Stimulated activated naive CD4-positive, alpha-beta T cell treated with Interleukin-2 at 50 U/mL for 16 hours (primary cell): ENCODE measurements at places on chromosomes 11 and 22.

DNA sequence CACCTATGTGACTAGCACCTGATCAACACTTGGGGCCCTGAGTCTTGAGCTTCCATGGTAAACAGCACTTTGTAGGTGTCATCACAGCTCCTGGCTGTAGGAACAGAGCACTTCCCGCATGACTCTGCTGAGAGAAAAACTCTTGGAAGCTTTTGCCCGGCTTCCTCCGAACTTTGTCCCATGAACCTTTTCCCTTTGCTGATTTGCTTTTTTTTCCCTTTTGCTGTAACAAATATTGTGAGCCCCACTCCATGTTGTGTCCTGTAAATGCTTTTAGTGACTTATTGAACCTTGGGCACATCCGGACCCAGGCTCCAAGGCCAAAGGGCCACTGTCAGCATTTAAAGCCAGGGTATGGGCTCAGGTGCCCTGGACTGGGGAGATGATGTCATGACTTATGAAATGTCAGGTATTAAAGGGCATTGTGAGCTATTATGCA lies 391.1 kb downstream of the TENM4 start:
- no peak for DNase-seq

- no peak for DNase-seq
These were observed 135.1 kb downstream of the RAB38 start for GRCh38 chr11:88040148-88040496.

DNA sequence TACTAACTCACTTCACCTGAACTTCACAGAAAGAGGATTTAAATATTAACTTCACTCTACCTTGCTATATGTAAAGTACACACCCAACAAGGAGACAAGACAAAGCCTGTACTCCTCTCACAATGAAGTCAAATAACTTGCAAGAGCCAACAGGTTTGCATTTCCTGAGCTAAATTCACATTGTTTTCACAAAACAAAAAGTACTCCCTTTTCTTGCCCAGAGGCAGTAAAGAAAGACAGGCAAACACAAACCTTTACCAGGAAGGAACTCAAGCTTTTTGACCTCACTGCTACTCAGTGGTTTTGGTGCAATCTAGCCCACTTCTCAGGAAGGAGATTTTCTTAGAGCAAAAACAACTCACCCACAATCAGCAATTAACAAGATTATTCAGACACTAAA lies 15.7 kb downstream of the USP28 start:
- no peak for DNase-seq

- no peak for DNase-seq
These were observed 191.9 kb downstream of the SWAP70 start for GRCh38 chr11:9855579-9856287.

- DNase-seq, result no peak
These were observed 32.0 kb downstream of the CD82 start for GRCh38 chr11:44597358-44598012.

- DNase-seq, result no peak
These were observed at the start of gene SLC5A1 for GRCh38 chr22:32042924-32043323. Gene SLC5A1 (plus strand): TSS chr22:32043261. CDS start chr22:32043282, 21 bp downstream.

DNA sequence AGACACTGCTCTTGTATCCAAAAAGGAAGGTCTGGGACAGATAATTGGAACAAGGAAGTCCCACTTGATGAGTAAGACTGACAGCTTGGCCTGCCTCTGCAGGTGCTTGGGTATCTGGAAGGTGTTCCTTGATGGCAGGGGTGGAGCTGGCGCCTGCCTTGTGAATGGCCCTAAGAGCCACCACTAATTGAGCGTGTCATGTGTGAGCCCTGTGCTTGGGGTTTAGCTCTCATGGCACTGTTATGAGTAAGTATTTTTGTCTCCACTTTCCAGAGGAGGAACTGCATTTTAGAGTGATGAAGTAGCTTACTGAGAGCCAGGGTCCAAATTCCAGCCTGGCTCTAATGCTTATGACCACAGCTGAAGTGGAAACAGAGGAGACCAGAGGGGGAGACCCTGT lies 71.2 kb upstream of the NECTIN1 start:
- DNase-seq, result no peak

GRCh38 chr11:68881320-68881719 lies 22.3 kb downstream of the MRPL21 start:
- DNase-seq, result no peak

- DNase-seq, result no peak
These were observed 1.6 kb upstream of the MSANTD2 start for GRCh38 chr11:124801636-124802312.

GRCh38 chr11:30683176-30683575 lies 97.0 kb upstream of the MPPED2 start:
- DNase-seq, result no peak

DNA sequence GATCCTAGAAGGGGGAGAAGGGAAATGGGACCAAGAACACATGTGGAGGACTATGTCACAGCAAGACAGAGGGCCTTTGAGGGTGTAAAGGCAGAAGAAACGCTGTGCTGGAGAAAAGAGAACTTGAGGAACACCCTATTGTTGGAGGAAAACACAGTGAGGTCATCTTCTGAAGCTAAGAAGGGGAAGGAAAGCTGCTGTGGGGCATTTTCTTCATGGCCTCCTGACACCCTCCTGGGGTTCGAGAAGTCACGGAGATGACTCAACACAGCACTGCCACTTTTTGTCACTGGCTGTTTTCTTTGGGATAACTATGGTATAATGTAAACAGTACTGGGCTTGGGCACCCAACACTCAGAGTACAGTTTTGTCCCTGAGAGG lies 492.6 kb upstream of the CADM1 start:
- no peak for DNase-seq

- DNase-seq, result no peak
These were observed 147.2 kb downstream of the TRPC6 start for GRCh38 chr11:101436511-101437142.

DNA sequence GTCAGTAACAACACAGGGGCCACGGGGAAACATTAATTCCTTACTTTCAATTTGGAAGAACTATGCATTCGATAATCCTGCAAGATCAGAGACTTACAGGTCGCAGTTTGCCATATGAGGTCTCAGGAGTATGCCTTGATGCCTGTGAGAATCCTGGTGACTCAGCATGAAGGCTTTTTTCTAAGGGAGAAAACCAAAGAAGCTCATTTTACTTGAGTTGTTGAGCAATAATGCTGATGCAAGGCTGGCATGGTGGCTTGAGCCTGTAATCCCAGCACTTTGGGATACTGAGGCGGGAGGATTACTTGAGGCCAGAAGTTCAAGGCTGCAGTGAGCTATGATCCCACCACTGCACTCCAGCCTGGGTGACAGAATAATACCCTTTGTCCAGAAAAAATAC lies 26.6 kb downstream of the ATG16L2 start:
- no peak for DNase-seq
